SJCRH30 (cell line): ENCODE measurements at places on chromosomes 12 and 14.

GRCh38 chr12:56037161-56037560, 4.6 kb upstream of the RPS26 start:
- DNase-seq = no peak

GRCh38 chr14:85531587-85532373, 1.8 kb downstream of the FLRT2 start:
- DNase-seq = peak; percentile 52

DNA sequence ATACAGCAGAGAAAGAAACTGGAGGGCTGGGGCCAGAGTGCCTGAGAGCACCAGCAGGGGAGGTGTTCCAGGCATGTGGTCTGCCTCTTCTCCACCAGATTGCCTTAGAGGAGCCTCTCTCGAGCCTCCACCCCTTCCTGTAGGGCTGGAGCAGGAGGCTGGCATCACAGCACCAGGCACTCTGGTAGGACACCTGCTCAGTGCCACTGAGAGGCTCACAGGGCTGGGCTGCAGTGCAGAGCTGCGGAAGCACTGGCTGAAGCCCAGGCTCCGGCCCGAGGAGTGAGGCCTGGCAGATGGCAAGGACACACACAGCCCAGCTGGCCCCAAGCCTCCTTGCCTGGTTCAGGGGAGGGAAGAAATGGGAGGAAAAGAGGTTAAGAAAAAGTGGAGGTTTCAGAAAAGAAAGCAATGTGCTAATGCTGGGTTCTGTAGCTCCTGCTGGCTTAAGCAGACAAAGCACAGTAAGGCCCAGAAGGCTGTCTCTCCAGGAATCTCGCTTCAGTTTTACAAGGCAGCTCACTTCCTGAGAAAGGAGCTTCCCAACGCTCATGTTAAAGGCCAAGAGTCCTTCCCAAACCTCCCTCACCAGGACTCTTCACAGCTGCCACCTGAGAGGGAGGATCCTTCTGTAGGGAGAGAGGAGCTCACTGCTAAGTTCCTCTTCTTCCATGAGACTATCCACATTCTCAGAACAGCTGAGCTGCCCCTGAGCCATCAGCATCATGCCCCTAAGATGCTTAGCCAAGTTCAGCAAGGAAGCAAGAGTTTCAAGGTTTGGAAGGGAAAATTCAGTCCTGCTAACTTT, 23.8 kb downstream of the SPTB start:
- DNase-seq = no peak

DNA sequence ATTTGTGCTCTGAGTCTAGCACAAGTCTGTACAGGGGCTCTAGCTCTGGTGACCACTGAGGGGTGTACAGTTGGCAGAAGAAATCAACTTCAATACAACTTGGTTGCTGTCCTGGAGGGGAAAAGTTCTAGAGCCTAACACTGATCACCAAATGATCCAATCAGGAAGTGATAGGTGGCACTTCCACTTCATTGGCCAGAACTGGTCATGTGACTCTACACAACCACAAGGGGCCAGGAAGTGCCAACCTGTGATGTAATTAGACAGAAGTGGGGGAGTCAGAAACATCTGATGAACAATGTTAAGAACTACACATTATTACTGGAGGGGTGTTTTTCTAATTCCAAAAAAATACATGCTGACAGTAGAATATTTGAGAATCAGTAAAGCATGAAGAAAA, 401.6 kb downstream of the VRK1 start:
- DNase-seq = no peak

DNA sequence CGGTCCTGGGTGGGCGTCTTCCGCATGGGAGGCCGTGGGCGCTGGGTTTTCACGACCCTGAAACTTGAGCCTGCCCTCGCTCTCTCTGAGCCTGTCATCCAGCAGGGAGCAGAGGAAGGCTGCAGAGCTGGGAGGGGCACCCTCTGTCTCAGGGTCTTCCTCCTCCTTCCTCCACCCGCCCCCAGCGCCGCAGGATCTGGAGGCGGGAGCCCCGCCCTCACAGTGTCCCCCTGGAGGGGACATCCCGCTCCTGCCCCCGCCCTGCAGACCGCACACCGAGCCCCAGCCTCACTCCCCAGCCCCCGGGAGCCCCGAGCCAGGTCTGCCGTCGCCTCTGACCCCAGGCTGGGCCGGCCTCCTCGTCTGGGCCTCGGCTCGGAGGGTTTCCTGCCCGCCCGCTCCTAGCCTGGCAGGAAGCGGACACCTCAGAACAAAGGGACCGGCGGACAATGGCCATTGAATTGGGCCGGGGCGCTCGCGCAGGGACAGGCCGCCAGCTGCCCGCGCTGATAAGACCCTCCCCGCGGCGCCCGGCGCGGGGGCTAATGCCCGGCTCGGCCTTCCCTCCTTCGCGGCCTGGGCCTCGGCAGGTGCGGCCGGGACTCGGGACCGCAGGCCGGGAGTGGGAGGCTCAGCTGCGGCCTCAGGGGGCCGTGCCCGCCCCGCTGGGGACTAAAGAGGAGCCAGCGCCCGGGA, 15.3 kb upstream of the NUDT14 start:
- no peak for DNase-seq

DNA sequence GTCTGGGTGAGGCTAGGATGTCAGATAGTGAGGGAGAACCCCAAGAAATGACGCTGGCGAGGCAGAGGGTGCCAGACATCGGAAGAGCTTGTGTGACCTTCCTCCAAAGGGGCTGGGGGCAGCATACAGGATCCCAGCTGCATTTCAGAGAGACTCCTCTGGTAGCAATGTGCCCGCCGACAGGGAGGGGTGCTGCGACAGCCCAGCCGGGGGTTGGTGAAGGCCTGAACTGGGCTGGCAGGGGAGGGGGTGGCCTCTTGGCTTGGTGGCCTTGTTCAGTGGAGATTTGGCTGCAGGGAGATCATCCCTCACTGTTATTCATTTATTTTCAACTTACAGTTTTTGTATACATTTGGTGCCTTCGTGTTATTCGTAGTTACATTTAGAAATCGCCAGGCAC, 5.2 kb downstream of the TCHP start:
- no peak for DNase-seq

GRCh38 chr14:44420226-44420625, 86.9 kb downstream of the FSCB start:
- no peak for DNase-seq

DNA sequence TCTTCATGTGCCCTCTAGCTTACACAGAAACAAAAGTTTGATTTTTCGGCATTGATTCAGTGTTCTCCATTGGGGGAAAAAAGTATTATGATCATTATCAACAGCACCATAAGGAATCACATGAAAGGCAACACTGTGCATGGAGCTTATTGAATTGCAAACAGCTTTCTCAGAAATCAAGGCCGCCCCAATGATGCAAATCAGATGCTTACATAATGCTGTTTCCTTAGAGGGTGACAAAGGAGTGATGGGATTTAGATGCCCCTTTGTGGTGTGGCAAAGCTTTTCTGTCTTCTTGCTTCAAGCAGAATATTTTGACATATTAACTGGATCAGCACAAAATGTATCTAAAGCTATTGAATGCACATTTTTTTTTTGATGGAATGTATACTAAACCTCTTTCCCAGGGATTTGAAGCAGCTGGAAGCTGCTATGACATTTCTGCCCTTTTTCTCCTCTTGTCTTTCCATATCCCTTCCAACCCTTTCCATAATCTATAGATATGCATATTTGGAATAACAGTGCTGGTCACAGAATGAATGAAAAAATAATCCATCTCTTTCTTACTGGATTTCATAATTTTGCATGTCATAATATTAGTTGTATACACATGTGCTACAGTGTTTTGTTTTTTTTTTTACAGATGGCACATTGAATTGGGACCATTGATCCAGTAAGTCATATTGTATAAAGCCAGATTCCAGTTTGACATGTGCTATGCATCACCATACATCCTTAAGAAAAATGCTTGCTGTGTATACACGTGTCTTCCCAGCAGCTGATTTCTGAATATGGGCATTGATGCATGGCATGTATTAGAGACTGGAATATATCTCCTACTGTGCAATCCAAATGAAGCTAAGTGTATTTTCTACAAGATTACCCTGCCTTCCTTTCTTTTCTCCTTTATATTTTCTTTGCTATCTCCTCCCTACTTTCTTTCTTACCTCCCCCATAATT, 259.7 kb upstream of the DCN start:
- DNase-seq = peak; percentile 7

DNA sequence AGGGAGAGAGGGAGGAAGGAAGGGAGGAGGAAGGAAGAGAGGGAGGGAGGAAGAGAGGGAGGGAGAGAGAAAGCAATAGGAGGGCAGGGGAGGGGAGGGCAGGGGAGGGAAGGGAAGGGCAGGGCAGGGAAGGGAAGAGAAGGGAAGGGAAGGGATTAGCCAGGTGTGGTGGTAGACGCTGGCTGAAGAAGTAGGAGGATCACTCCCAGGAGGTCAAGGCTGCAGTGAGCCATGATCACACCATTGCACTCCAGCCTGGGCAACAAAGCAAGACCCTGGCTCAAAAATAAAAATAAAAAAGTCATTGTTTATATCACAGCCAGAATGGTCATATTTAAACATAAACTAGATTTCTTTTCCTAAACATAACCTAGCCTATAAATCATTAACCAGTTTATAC, 20.4 kb upstream of the EEA1 start:
- DNase-seq = no peak

DNA sequence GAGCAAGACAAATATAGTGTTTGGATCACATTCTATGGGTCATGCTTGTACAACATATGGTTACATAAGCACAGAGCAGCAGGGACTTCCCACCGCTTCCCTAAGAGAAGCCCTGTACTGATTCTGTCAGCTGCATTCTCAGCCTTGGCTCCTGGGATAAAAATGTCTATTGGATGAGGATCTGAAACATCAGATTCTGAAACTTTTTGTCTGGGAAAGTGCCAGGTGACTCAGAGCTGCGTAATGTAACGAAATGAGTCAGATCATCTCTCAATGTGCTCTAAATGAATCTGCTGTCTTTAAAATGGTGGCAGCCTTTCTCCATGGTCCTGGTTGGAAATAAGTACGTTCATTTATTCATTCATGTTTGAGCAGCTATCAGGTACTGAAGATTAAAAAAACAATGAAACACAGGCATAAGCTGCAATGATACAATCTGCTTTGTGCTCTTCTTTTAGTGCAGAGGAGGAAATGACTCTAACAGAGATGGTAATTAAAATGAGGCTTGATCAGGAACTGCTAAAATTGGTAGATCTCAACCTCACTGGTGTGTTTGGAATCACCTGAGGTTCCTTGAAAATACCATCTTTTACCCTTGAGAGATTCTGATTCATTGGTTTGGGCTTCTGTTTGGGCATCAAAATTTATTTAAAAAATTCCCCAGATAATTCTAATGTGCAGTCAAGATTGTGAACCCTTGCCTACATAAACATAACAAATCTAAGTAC, 99.1 kb upstream of the NAP1L1 start:
- DNase-seq = peak; percentile 54

- DNase-seq = peak; percentile 57
Observed at GRCh38 chr12:118874698-118875548, 106.4 kb upstream of the SRRM4 start.

GRCh38 chr14:32908196-32909084, 30.2 kb upstream of the NPAS3 start:
- no peak for DNase-seq

DNA sequence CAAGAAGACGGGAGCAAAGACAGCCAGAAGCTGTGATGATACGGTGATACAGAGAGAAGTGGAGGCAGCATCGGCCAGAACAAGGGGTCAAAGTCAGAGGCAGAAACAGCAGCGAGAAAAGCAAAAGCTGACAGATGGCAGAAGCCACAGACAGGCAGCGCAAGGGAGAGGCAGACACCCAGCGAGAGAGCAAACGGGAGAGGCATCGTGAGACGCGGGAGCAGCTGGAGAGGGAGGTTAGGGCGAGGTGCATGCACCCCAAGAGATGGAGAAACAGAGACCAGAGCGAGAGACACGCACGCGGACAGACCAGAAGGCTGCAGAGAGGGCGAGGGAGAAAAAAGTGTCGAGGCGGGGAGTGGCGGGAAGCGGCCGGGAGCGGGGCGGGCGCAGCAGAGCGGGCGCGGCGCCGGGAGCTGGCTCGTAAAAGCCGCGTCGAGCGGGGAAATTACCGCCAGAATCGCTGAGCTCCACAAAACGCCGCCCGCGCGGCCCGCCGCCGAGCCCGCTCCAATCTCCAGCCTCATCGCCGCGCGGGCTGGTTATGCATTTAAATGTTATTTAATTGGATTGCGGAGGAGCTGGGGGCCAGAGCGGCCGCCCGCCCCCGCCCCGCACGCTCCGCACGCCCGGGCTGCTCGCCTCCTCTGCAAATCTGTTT, 15.6 kb downstream of the SMUG1 start:
- peak; percentile 55 for DNase-seq

DNA sequence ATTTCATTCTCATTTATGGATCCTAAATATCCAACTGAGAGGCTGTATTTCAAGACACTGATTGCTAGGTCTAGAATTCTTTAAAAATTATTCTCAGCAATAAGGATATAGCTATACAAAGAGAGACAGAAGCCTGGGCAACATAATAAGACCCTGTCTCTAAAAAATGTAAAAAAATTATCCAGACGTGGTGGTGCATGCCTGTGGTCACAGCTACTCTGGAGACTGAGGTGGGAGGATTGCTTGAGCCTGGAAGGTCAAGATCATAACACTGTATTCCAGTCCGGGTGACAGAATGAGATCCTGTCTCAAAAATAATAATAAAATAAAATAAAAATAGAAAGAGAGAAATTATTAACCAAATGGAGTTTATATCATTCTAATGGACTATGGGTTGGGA, 20.6 kb upstream of the ARID2 start:
- no peak for DNase-seq
